Occipital lobe (tissue), 3 donors: ENCODE measurements at places on chromosomes 6 and 20. TPM values are rescaled to one million over a fixed set of nuclear protein-coding genes. Genes with fewer than 3 reads are reported as not detected.

The PSMB9 gene
- 5.8 TPM for total RNA-seq

GRCh38 chr6:116300566-116300965 is 20.8 kb upstream of the TSPYL1 start:
- no peak for DNase-seq

- no peak for DNase-seq
Observed at GRCh38 chr20:57330998-57331397, 1.4 kb downstream of the SPO11 start.

The DDO gene
- total RNA-seq = 0.16 TPM

DNA sequence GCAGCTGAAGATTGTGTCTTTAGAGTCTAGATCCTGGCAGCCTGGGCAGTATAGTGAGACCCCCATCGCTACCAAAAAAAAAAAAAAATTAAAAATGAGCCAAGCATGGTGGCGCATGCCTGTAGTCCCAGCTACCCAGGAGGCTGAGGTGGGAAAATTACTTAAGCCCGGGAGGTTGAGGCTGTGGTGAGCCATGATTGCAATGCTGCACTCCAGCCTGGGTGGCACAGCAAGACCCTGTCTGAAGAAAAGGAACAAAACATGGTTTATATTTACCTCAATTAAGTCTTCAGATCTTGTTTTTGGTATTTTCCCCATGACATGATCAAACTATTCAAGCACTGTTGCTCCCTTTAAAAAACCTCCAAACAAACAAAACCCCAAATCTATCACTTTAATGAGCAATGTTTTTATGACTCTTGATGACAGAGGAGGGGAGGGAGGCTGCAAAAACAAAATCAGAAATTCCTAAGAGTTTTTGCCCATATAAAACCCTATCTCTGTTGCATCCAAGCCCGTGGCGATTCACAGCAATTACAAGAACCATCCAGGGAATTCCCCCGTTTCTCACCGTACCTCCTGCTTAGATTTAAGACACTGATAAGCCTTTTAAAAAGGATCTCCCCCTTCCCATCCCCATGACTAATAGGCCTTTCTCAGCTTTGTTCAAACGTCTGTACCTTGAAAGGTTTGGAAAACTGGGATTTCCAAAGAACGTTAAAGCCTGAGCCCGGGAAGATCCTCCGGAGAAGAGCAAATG is 259.9 kb downstream of the BMP7 start:
- no peak for DNase-seq

The CFAP206 gene
- 3.0 TPM for total RNA-seq

- DNase-seq = no peak
Observed at GRCh38 chr20:59371431-59371830, 71.0 kb downstream of the EDN3 start.

- no peak for DNase-seq
Observed at GRCh38 chr6:105803442-105803841, 282.7 kb upstream of the PRDM1 start.

DNA sequence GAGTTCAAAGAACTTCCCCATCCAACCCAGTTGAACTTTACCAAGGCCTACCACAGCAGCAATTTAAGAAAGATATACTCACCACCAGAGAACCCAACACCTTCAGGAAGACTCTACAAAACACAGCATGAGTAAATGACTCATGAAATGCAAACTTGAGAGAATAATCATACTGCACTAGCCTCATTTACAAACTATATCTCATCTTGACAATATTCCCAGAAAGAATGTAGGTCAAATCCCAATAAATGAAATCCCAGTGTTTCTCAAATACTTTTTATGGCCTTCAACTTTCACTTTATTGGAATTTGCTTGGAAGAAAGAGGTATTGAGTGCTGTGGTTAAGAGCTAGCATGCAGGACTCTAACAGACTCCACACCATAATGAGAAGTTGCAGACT is 60.0 kb downstream of the FYN start:
- DNase-seq = no peak

DNA sequence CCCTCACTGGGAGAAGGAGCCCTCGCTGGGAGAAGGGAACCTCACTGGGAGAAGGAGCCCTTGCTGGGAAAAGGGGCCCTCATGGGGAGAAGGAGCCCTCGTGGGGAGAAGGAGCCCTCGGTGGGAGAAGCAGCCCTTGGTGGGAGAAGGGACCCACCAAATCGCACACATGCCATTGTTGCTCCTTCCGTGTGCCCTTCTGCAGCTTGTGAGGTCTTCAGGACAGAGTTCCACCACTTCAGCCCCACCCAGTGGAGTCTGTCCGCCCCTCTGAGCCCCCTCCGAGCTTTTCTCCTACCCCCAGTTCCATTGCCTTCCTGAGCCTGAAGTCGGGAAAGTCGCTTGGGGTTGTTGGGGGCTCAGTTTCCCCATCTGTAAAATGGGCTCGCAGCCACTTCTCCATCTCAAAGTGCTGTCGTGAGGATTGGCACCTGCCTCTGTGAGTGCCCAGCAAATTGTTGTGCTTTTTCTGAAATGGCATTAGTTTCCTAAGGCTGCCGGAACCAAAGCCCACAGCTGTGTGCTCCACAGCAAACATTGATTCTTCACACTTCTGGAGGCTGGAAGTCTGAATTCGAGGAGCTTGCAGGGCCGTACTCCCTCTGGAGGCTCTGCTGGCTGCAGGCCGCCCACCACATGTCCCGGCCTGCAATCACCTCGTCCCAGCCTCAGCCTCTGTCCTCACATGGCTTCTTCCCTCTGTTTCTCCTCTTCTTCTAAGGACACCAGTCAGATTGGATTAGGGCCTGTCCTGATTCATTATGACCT is 124.7 kb upstream of the PMEPA1 start:
- DNase-seq = no peak

DNA sequence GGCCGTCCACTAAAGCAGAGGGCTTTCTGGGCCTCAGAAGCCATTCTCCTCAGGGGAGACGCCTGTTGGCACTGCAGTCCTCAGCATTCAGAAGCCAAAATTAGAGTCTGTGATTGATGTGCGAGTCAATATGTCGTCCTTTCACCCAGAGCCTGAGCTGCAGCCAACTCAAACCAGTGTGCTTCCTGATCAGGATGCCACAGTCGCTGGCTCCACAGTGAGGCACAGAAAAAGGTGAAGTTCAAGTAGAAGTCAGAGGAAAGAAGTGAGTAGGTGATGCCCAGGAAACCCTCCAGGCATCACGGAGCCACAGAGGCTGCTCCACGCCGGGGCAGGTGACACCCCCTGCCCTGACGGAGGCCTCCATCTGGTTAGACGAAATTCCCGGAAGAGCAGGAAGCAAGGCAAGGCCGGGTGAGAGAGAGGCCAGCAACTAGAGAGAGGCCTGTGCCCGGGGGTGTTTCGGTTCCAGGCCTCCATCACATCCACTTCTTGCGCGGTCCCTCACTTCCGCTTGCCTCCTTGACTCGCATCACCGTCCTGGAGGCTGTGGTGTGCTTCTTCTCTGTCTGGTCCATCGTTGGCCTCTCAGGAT is 177.7 kb upstream of the SNX9 start:
- no peak for DNase-seq

GRCh38 chr20:47305667-47306066 is 50.8 kb downstream of the ZMYND8 start:
- no peak for DNase-seq

GRCh38 chr6:33377171-33377570 is 14.5 kb upstream of the KIFC1 start:
- DNase-seq = no peak

- DNase-seq = no peak
Observed at GRCh38 chr6:154715446-154715845, 17.8 kb upstream of the SCAF8 start.

GRCh38 chr6:3293271-3294155 is 34.8 kb downstream of the PSMG4 start:
- DNase-seq = no peak

DNA sequence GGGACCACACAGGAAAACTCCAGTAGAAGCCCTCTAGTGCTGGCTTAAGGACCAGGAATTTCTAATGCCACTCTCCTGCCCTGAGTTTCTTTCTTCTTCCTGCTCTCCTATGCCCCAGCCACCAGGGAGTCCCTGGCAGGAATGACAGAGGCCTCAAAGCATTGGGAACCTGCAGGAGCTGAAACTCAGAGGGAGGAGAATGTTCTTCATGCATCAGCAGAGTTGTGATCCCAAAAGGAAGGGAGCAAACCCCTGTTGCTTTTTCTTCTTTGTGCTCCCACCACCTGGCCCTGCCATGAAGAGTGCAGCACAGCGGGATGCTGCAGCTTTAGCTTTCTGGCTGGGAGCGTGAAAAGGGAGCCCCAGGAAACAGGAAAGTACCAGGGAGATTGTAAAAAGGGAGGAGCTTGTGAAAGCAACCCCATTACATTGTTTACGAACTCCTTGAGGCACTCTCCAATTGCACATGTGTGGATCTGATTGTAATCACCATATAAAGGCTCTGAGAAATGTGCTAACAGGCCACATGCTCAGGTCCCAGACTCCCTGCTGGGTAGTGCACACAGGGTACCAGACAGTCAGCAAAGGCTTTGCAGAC is 34.7 kb upstream of the FKBP1A start:
- DNase-seq = no peak

GRCh38 chr6:98716341-98716740 is 118.0 kb upstream of the POU3F2 start:
- no peak for DNase-seq

DNA sequence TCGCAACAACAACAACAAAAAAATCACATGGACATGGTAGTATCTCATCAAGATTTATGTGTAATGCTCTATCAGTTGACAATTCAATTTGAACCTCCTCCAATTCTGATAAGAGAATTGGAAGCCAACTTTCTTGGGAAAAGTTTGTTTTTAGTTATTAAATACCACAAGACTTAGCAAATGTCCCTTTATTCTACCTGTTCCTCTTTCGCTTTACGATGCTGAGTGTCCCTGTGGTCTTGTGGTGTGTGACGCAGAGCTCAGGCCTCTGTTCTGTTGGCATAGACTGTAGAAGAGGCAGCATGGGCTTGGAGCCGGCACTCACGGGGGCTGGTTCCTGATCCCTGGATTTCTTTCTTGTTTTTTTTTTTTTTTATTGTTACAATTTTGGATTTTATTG is 76.7 kb downstream of the PSMB1 start:
- DNase-seq = no peak

- no peak for DNase-seq
Observed at GRCh38 chr6:156773935-156774852, 3.0 kb upstream of the ARID1B start.

The CPXM1 gene
- total RNA-seq = 7.8 TPM

The TRMT6 gene
- total RNA-seq = 5.8 TPM

- DNase-seq = no peak
Observed at GRCh38 chr6:130587778-130588520, 222.1 kb downstream of the TMEM200A start.

The EDN3 gene
- total RNA-seq = 1.7 TPM
